ENCODE measurements at places on chromosomes 12 and 14.
A peak's percentile ranks its signal among the peaks of the same experiment; 100 is the strongest.

DNA sequence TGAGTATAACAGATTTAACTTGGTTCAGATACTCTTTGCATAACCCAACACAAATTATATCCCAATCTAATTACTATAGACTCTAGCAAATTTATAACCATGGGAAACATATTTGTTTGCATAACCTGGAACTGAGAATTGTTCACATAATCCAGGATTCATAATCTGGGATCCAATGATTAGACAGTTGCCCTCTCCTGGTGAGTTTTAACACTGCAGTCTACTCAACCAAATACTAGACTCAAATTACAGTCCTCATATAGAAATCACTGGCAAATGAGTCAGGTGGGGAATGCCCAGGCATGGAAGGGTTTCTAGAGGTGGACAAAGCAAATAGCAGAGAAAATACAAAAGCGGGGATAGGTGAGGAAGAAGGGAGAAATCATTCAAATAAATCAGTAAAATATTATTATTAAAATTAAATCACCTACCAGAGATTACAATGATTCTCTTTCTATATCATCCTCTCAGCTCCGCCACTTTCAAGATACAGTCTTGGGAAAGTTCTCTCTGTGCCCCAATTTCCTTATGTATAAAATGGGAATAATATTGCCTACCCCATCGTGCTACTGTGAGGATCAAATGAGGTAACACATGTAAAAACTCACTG is 9.4 kb downstream of the GCH1 start:
- DNase-seq, result peak; percentile 25

DNA sequence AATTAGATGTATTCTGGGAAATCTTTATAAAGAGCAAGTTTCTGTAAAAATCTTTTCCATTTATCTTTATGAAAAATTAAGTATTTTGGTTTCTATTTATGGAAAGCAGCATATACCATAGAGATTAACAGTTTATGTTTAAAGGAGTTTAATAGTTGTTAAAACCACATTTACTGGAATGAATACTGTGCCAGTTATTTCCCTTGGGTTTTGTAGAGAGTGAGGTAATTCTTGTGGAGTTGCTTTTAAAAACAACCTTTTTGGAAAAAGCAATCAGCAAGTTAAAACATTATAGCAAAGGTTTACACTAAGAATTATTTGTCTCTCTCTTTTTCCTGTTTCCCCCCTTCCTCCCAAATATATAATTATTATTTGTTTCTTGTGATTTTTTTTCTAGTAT is 34.9 kb downstream of the AEBP2 start:
- no peak for DNase-seq

- DNase-seq, result no peak
These were observed 133.6 kb upstream of the SSTR1 start for GRCh38 chr14:38074081-38074480.

- DNase-seq, result no peak
These were observed 22.3 kb upstream of the AMN1 start for GRCh38 chr12:31751085-31751484.

GRCh38 chr14:60655898-60656685 is 6.8 kb upstream of the SIX1 start:
- DNase-seq, result no peak

DNA sequence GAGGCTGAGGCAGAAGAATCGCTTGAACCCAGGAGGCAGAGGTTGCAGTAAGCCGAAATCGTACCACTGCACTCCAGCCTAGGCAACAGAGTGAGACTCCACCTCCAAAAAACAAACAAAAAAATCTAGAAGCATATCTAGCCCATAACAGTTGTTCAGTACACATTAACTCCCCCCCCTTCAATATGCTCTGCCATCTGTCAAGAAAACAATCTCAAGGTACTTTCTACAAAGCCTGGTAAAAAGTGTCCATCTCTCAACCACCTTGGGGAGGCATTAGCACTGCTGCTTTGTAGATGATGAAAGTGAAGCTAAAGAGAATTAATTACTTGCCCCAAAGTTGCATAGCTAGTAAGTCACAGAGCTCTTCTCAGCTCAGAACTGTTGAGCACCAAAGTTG is 24.9 kb downstream of the LGALS3 start:
- no peak for DNase-seq

DNA sequence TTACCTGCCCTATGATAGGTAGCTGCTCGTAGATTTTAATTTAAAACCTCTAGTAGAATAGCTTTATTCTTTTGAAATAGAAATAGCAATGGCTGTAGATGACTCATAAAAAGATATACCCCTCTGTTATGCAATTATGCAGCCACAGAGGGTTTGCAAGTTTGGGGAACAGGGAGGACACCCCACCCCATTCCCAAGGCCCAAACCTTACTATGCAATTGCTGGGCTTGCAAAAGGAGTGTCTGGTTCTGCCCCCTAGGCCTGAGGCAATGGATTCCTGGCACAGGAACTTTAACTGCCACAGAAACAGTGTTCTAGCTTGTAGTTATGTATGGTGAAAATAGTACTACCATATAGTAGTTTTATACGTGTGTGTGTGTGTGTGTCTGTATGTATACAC is 403.3 kb downstream of the ADAMTS20 start:
- no peak for DNase-seq

- peak; percentile 52 for DNase-seq
These were observed 81.2 kb downstream of the RIMBP2 start for GRCh38 chr12:130634866-130635265.

Data from NCI-H1092 treated with DMSO at 0.1 percent for 48 hours (cell line).